ENCODE measurements at places on chromosomes 11 and 22.
A peak's percentile ranks its signal among the peaks of the same experiment; 100 is the strongest.

DNA sequence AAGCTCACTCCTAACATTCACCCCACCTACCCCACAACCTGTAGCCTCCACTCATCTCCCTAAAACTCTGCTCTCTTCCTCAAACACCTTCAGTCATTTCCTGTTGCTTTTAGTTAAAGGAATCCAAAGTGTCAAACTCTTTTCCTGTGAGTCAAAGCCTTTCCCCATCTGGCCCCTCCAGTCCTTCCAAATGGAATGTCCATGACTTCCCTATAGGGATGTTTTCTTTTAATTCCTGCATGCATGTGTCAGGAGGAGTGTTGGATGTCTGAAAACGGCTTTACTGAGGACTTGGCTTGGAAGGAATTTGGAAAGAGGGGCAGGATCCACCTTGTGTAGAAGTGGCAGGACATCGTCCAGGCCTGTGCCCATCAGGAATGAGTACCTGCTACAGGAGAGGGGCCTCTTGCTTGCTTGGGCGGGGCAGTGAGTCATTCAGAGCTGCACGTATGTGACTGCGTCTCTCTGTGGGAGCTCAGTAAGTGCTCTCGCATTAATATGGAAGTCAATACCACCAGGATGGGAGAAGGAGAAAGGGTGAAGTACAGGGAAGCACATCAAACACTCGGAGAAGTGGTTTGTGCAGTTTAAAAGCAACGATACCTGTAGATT lies 491.9 kb downstream of the OPCML start:
- H3K4me3 ChIP-seq, result no peak overlapping the region
- no peaks in the 10 kb centered on the region for H3K36me3 ChIP-seq
- no peak overlapping the region for H3K27ac ChIP-seq

- peaks cover 64% of the 10 kb centered on the region for H3K36me3 ChIP-seq
- peak overlapping the region; percentile 42 for H3K27ac ChIP-seq
- no peaks in the 10 kb centered on the region for H3K27me3 ChIP-seq
- H3K4me1 ChIP-seq, result peaks cover 42% of the 10 kb centered on the region
- DNase-seq, result no peak
- H3K4me3 ChIP-seq, result no peak overlapping the region
Observed at GRCh38 chr22:21623648-21623970, 6.2 kb downstream of the YDJC start.

DNA sequence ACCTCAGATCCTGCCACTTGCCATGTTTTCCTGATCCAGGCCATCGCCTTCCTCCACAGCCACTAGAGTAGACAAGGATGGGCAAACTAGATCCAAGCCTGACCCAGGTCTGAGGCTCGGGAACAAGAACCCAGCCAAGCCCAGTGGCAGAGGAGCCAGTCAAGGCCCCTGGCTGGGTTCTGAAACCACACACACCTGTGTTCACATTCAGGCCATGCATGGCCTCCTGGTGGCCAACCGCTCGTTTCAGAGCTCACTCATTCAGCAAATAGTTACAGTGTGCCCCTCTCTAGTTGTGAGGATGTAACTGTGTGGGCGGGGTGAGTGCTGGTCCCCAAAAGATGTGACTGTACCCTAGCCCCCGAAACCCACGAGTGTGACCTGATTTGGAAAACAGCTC lies 337.6 kb downstream of the CTTN start:
- no peak for DNase-seq
- no peak overlapping the region for H3K27ac ChIP-seq
- H3K4me3 ChIP-seq, result no peak overlapping the region
- H3K4me1 ChIP-seq, result no peaks in the 10 kb centered on the region

DNA sequence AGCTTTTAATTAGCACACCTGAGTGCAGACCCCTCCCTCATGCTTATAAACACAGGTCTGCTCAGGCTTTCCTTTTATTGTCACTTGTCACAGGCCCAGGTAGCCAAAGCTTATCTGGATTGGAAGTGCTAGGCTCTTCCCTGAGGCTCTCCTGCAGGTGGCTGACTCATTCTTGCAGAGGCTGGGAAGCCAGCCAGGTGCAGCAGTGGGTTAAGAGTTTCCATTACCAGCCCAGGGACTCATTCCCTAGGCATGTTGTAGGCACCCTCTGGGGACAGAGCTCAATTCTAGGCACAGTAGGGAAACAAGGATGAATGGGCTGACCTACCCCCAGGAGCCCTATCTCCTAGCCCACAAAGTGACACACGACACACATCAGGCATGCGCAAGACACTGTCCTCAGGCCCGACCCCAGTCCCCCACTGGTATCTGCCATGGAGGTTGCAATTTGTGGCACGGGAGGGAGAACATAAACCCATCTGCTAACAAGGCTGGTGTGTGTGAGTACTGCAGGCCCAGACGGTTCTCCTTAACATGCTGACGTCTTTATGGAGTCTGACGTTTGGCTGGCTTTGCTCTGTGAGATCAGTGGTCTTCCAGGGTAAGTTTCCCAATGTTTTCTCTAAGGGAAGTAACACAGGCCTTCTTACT lies 94.2 kb downstream of the ABTB2 start:
- peaks cover 7% of the 10 kb centered on the region for H3K27me3 ChIP-seq
- no peaks in the 10 kb centered on the region for H3K4me1 ChIP-seq
- H3K36me3 ChIP-seq, result no peaks in the 10 kb centered on the region

GRCh38 chr11:128645968-128646367 lies 47.9 kb upstream of the FLI1 start:
- DNase-seq, result no peak
- H3K4me3 ChIP-seq, result no peak overlapping the region
- H3K27me3 ChIP-seq, result no peaks in the 10 kb centered on the region
- H3K36me3 ChIP-seq, result no peaks in the 10 kb centered on the region
- peaks cover 5% of the 10 kb centered on the region for H3K4me1 ChIP-seq

DNA sequence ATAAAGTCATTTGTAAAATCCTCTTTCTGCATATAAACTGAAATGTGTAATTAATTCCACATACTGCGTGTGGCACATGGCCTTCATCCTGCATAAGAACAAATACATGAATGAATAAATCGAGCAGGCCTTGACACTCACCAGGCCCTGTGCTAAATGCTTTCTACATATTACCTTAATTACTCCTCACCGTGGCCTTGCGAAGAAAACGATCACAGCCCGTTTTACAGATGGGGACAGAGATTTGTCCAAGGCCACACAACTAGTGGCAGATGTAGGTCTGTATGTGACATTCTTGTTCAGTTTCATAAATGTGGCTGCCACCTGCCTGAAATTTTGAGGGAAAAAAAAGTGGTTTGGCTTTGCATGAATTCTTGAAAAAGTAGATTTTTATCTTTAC lies 5.8 kb upstream of the CCND1 start:
- no peak for DNase-seq
- peaks cover 32% of the 10 kb centered on the region for H3K27me3 ChIP-seq
- peaks cover 12% of the 10 kb centered on the region for H3K4me1 ChIP-seq
- H3K36me3 ChIP-seq, result peaks cover 6% of the 10 kb centered on the region
- no peak overlapping the region for H3K27ac ChIP-seq
- no peak overlapping the region for H3K4me3 ChIP-seq

DNA sequence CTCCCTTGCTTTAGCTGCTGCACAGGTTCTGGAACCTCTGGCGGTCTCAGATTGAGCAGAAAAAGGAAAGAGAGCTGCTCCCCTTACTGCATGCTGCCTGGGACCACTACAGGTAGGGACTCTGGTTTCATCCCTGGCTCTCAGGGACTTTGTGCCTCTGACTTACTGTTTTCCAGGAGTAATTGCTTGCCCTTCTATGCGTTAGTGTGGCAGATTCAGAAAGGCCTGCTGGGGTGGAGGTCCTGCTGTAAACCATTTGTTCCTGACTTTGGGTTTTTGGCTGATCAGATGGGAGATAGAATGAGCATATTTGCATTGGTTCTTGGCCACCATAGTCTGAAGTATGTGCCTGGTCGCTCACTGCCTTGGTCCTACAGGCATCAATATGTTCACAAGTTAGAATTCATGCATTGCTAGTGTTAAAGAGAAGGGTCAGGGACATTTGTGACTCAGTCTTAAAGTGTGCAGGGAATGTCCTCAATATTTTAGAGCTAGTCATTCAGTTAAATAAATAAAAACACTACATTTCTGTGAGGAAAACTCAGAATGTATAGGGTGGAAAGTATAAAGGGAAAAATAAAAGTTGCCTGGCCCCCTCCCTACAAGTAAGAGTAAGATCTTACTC lies 78.0 kb downstream of the PISD start:
- H3K4me1 ChIP-seq, result peaks cover 33% of the 10 kb centered on the region
- DNase-seq, result no peak
- H3K27ac ChIP-seq, result peak overlapping the region; percentile 81
- no peak overlapping the region for H3K4me3 ChIP-seq
- H3K36me3 ChIP-seq, result peaks cover 41% of the 10 kb centered on the region

DNA sequence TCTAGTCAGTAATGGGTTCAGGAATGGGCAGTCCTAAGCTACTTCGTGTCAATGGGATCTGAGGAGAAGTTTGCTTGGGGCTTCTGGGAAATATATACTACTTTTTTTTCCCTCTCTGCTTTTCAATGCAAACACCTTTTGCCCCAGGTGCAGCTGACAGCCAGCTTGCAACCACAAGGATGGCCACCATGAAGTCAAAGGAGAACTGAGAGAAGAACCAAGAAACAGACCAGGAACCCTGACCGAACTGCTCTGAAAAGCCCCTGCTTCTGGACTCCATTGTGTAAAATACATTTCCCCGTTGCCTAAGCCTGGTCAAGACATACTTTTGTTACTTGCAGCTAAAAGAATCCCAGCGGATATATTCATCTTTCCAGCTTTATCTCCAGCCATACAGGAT lies 20.1 kb upstream of the CD44 start:
- no peak for DNase-seq
- no peak overlapping the region for H3K4me3 ChIP-seq
- H3K4me1 ChIP-seq, result peaks cover 27% of the 10 kb centered on the region
- H3K27me3 ChIP-seq, result no peaks in the 10 kb centered on the region
- H3K27ac ChIP-seq, result no peak overlapping the region

DNA sequence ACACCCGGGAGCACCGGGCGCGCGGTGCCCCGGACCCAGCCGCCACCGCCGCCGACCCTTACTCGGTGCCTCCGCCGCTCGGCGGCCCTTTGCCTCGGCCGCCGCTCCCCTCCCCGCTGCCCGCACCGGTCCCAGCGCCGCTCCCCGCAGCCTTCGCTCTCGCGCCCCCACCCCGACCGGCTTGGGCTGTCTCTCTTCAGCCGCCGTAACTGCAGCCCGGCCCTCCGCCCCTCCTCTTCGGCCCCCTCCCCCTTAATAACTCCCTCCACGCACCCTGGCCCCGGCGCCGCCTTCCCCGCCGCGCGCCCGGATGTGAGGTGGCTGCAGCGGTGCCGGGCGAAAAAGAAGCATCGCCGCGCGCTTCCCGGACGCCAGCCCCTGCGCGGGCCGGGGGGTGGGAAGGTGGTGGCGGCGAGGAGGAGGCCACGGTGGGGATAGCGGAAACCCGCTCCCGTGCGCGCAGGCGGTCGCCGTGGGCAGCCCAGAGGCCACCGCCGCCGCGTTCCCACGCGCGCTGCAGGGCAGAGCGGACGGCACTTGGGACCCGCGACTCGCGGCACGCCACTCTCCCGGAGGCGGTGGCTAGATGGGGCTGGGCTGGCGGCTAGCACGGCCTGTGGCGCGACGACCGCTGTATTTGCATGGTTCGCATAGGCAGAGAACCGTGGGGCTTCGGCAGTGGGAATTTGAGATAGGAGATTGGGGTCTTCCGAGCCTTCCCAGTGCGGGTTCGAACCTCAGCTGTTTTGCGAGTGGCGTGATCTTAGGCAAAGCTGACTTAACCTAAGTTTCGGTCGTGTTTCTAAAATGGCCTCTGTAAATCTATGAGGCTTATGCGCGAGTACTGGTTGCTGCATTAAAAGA lies at the start of gene EIF4ENIF1:
Gene EIF4ENIF1 (minus strand): TSS at position 211 of the 864 bp plus-strand sequence. CDS start 1,124 bp downstream, outside the sequence.
- H3K4me3 ChIP-seq, result peak within 1 kb of the TSS; percentile 88
- peak within 1 kb of the TSS; percentile 91 for H3K27ac ChIP-seq
- peaks cover 37% of the 10 kb centered on the region for H3K4me1 ChIP-seq
- peaks cover 36% of the 10 kb centered on the region for H3K36me3 ChIP-seq

DNA sequence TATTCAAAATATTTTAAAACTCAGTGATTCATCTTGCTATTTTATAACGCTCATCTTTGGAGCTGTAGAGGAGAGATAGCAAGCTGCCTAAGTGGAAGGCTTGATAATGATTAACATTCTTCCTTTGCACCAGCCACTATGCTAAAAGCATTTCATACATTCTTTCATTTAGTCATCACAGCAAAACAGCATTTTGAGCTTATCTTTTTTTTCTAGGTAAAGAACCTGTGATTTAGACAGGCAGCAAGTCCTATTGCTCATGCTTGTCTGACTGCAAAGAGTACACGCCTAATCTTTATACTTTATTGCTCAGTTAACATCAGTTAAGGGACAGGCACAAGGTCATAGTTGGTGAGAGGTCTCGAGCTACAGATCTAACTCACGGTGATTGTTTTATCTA lies 713.1 kb upstream of the ARHGAP42 start:
- H3K36me3 ChIP-seq, result no peaks in the 10 kb centered on the region
- no peaks in the 10 kb centered on the region for H3K4me1 ChIP-seq
- no peak overlapping the region for H3K27ac ChIP-seq
- H3K27me3 ChIP-seq, result no peaks in the 10 kb centered on the region
- no peak overlapping the region for H3K4me3 ChIP-seq

DNA sequence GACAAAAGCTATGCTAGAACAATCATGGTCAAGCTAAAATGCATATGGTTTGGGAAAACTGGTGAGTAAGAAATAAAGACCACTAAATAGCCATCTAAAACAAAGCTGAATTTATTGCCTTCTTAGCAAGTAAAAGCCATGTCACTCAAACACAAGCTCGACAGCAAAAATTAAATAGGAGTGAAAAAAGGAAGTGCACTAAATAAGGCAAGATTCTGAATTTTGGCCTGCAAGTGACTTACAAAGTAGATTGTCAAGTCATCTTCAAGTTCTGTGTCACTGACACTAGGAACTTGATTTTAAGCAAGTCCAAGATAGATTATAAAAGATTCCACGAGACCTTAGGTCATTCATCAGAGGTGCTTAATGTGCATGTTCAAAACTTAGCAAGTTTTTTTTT lies 27.4 kb downstream of the TUG1 start:
- H3K4me3 ChIP-seq, result no peak overlapping the region
- no peaks in the 10 kb centered on the region for H3K4me1 ChIP-seq
- H3K27me3 ChIP-seq, result peaks cover 16% of the 10 kb centered on the region
- no peak overlapping the region for H3K27ac ChIP-seq
- peaks cover 3% of the 10 kb centered on the region for H3K36me3 ChIP-seq

DNA sequence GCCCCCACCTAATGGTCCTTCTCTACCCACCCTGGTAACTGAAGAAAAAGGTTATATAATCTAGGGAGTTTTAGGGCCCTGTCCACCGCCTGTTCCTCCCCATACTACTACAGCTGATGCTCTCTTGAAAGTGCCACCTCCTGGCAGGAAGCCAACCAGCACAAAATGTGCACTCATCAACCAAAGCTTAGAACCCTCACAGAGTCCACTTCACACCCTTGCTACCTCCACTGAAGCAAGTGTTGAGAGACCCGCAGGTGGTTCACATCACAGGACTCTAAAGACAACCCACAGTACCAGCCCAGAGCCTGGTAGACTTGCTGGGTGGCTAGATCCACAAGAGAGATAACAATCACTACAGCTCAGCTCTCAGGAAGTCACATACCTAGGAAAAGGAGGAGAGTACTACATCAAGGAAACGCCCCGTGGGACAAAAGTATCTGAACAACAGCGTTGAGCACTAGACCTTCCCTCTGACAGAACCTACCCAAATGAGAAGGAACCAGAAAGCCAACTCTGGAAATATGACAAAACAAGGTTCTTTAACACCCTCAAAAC lies 17.5 kb upstream of the OR10W1 start:
- H3K27me3 ChIP-seq, result peaks cover 25% of the 10 kb centered on the region
- no peaks in the 10 kb centered on the region for H3K4me1 ChIP-seq
- H3K27ac ChIP-seq, result no peak overlapping the region
- no peak for DNase-seq
- no peaks in the 10 kb centered on the region for H3K36me3 ChIP-seq

- H3K4me1 ChIP-seq, result no peaks in the 10 kb centered on the region
- no peak overlapping the region for H3K27ac ChIP-seq
- no peak overlapping the region for H3K4me3 ChIP-seq
- no peaks in the 10 kb centered on the region for H3K36me3 ChIP-seq
Observed at GRCh38 chr11:13126430-13126829, 117.3 kb downstream of the RASSF10 start.

GRCh38 chr11:61921446-61921845 lies 4.1 kb upstream of the RAB3IL1 start:
- no peaks in the 10 kb centered on the region for H3K36me3 ChIP-seq
- no peak for DNase-seq
